Hypothalamus (tissue), 51 donors: ENCODE measurements at places on chromosomes 4 and X.

DNA sequence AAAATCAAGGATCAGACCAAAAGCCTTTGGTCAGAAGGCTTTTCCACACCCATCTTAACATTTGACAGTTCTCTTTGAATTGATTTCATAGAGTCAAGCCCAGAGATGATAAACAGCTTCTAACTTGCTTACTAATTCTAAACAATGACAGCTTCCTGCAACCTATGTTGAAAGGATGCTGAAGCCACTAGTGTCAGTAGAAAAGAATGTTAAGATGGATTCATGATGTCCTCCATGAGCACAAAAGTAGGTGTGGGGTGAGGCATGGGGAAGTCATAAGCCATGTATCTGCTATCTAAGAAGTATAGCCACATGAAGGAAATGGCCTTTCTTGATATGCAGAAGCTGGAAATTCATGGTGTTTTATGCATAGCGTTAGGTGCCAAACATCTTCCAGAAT lies 269.3 kb downstream of the DHX15 start:
- DNase-seq = no peak

DNA sequence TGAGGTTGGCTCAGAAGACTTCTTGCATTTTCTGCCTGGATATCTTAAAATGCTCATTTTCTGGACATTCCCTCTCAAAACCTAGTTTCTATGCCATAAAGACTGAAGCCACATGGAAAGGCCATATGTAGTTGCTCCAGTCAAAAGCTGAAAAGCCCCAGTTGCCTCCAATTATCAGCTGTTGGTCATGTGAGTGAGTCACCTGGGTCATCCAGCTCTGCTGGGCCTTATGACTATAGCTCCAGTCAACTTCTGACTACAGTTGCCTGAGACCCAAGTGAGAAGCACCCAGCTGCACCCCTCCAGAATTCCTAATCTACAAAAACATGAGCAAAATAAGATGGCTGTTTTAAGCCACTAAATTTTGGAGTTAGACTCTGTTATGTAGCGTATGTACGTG lies 41.9 kb downstream of the HELQ start:
- DNase-seq = no peak

GRCh38 chrX:103344606-103345005 lies 11.7 kb upstream of the TCEAL9 start:
- no peak for DNase-seq

- no peak for DNase-seq
Observed at GRCh38 chr4:137640156-137640837, 108.0 kb upstream of the PCDH18 start.

- DNase-seq = no peak
Observed at GRCh38 chr4:15413010-15413622, 14.7 kb upstream of the C1QTNF7 start.

DNA sequence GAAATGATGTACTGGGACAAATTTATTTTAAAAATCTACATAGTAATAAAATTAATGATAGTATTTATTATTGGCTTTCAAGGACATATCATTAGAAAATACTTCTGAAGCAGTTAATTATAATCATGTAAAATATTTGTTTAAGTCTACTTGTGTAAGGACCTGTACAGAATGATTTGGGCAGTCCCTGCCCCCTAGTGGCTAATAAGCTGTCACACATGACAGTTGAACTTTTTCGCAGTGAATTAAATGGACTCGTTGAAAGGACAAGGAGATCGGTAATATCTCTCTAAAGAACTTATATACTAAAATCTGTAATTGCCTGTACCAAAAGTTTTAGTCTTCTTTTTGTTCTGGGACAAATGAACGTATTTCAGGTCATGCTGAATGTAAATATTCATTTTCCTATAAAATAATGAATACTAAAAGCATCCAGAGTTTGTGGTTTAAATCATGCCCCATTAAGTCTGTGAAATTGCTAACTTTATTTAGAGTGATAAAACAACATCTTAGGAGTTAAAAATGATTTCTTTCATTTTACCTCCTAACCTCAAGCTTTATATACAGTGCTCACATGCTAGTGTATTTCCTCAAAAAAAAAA lies 13.6 kb downstream of the EXOC1 start:
- DNase-seq = no peak

DNA sequence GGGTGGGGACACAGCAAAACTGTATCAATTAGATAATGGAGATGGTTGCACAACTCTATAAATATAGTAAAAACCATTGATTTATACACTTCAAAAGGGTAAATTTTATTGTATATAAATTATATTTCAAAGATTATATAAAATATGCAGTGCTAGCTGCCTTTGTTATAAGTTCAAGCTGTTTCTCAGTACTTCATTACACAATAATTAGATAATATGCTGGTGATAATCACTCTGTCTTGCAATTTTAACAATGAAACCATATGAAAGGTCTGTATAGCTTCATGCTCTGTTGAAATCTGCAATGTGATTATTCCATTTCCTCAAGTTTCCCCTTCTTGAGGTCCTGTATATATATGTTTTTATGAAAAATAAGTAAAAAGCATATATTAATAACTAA lies 73.4 kb upstream of the PLS3 start:
- no peak for DNase-seq

- DNase-seq = no peak
Observed at GRCh38 chrX:8504451-8504850, 39.8 kb downstream of the VCX3B start.

GRCh38 chr4:169201222-169202144 lies 69.3 kb downstream of the SH3RF1 start:
- DNase-seq = no peak

DNA sequence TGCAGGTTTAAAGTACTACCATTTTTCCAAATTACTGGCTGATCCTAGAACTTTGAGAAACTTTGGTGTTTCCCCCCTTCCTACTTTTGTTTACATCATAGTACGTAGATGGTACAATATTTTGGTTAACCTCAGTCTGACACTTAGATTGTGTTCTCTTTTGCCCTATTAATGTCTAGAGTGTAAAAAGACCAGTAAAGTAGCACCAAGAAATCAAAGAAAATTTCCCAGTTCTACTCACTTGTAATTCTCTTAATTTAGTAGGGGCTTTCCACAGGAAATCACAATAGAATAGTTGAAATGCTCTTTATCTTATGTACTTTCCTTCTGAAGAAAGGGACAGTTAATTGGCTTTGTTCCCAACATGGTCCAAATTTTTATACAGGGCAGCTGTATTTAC lies 51.6 kb downstream of the NFKB1 start:
- DNase-seq = no peak

GRCh38 chrX:154354013-154354412 lies 20.4 kb downstream of the FLNA start:
- DNase-seq = no peak

DNA sequence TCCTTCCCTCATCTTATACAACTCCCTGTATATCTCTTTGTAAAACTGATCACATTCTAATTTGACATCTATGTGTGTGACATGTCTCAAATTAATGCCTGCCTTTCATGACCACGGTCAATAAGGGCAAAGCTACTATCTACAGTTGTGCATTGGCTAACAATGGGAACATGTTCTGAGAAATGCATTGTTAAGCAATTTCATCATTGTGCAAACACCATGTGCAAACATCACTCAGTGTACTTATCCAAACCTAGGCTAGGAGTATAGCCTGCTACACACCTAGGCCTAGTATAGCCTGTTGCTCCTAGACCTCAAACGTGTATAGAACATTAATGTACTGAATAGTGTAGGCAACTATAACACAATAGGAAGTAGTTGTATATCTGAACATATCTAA lies 95.0 kb downstream of the BANK1 start:
- DNase-seq = no peak
